DMS153 (cell line): ENCODE measurements at places on chromosomes 5 and 9.

GRCh38 chr5:147658293-147658932 is 124.1 kb downstream of the JAKMIP2 start:
- DNase-seq: no peak

DNA sequence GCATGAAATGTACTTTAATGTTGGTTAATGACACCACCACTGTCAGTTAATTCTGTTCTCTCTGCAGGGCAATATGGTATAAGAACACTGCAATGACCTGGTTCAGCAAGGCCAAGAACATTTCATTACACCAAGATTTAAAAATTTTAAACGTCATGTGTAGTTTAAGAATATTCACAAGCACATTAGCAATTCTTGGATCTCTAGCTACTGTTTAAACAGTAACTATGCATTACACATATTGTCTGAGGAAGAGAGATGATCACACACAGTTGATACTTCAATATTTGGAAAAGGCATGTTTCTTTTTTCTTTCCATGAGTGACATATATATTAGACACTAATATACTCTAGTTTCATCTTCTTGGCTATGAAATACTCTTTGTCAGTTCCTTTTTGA is 143.0 kb downstream of the ADAMTS12 start:
- DNase-seq: no peak

GRCh38 chr9:101264727-101265126 is 120.1 kb downstream of the BAAT start:
- no peak for DNase-seq

DNA sequence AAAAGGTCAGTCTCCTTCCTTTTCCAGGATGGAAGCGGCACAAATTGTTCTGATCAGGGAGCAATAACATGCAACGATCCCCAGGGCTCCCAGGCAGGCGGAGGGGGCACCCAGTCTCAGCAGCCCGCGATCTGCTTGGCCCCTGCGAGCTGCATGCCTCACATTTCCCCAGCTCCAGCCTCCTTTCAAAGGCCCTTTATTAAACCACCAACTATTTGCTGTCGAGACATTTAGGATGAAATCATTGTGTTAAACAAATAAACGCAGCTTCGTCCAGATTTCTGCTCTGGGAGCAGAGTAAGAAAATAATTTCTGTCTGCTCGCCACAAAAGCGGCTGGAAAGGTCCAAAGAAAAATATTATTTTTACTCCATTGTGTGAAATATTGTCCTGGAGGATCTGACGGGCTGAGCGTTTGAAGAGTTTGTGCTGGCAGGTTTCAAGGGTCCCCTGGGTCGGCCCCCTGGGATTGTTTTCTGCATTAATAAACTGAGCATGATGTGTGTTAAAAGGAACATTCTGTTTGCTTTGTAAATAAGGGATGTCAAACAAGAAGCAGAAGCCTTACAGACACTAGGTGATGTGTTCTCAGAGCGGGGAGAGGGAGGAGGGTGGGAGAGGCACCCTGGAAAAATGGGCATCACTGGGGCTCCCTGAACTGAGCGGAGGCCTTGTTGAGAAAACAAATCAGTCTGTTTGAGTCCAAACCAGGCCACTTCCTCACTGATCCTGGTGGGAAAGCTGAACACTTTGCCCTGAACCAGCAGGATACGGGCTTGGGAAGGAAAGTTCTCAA is 110.1 kb downstream of the FOXD1 start:
- peak; percentile 43 for DNase-seq

DNA sequence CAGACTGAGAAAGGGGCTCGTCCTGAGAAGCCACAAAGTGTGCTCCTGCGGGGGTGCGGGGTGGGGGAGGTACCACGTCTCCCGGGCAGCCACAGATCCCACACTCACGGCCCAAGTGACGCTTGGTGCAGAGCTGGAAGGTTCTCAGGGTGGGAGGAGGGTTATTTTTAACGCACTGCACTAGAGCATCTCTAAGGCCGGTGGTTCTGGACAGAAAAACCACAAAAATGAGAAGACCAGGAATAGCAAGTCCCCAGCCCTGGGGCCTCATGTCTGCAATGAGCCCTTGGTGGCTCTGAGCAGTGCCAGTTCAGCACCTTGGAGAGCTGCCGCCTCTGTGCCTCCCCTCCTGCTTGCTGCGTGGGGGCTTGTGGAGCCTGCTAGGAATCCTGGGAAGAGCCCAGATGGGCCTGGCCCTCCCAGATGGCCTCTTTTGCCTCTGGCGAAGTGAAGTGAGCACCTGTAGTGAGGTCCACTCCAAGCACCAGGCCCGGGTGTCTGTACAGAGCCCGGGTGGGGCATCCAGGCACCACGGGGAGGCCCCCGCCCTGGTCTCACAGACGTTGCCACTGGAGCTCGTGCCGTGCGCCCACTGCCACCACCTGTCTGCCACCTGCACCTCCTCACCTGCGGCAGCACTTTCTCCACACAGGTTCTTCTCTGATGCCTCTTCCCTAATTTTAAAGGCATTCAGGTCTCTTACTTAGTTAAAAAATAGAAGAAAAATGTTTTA is 48.9 kb upstream of the CACNA1B start:
- no peak for DNase-seq

DNA sequence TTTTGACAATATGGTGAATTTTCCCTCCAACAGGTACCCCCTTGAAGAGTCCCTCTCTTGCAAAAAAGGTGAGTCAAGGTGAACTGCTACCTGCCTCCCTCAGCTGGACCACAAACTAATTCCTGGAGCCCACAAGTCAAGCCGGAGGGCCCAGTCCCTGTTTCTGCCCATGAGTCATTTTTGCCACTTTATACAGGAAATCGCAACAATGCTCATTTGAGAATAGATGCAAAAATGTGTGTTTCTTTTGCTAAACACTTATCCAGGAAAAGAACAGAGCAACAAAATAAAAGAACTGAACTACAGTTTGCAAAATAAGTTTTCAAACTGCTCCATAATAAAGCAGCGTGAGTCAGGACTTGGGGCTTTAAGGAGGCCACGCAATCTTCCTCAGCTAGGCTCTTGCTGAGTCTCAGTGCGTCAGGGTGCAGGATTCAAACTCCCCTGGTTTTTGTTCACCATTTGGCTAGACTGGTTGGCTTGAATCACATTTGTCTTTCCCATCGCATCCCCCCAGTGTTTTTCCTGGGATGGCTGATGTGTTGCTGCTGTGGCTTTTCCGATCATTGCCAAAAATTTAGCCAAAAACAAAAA is 102.7 kb downstream of the GOLPH3 start:
- no peak for DNase-seq

DNA sequence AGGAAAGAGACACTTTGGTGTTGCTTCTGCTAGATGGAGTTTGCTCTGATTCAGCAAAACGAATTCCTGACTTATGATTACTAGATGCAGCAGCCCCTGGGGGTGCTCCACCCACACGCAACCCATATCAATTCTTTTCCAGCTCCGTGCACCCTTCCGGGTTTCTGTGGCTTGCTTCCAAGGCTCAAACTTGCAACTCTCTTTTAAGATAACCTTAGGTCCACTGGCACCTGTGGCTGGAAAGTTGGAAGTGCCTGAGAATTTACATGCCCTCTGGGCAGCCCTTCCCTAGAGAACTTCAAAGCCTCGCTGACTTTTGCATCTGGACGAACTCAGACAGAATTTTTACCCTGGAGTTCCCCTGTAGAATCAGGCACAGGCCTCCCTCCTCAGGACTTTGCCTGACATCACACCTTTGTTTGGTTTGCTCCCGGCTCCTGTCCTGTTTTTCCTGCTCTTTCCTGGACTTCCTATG is 224.9 kb downstream of the SNX18 start:
- no peak for DNase-seq

GRCh38 chr9:98708933-98709911 is at the start of gene GABBR2:
Gene GABBR2, minus strand, starts transcription at chr9:98708935. Its CDS starts 198 bp downstream, at chr9:98708737.
- no peak for DNase-seq

DNA sequence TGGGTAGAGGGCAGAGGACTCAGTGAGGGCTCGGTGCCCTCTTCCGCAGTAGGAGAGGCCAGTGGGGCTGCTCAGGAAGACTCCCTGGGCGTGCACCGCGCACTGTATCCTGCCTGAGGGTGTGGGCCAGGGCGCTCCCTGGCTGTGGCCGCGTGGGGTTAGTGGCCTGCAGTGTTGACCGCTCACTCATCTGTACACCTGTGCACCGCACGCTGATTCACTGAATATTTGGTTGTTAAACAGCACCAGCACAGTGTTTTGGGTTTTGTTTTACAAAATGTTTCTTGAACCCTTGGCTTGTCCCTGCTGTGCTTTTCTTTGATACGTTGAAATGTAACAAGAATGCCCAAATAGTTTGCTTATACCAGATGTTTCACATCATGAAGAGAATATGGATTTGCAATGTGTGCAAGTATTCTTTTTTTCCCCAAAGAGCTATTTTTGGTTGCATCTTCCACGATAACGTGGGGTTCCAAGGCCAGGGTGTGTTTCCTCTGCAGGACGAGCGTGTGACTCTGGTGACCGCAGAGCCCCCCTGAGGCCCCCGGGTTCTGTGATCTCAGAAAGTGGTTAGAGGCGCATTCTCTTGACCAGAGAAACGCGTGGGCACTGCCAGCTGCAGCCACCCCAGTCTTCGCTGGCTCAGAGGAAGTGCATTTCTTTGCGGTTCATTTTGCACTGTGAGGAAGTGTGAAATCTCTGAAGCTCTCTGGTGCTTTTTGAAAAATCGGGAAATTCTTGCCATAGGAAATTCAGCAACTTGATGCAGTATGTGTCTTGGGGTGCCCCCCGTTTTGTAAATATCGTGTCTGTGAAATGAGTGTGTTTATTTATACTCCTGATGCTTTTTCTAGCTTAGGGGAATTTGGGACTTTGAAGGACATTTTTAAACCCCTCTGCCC is 46.9 kb downstream of the AHRR start:
- DNase-seq: no peak

DNA sequence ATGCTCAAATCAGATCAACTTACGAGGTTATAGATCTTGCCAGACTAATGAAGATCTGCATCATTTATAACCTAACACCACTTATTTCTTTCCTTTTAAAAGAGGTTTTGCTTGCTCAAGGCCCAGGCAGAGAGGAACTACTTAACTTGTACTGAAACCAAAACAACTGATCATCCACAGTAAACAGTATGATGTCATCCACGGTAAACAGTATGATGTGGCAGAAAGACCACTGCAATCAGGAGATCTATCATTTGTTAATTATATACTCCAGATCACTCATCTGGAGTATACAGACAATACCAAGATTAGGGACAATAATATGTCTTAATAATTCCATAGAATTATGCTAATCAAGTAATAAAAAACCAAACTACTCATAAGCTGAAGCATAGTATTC is 116.8 kb downstream of the ADAMTS6 start:
- DNase-seq: no peak

DNA sequence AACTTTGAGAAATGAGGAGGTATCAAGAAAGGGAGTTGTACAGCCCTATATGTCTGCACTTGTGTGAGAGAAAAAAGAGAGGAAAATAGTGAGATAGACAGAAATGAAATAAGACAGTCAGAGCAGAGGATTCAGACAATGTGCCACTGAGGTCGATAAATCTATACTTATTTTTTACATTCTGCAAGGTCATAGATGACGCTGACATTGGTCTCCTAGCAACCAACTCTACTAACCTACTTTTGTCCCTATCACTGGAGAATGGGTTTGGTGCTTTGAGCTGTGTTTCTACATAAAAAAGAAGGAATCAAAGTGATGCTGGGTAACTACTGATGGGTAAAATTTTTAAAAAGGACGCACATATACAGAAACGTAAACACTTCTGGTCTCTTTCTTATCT is 573.3 kb upstream of the RORB start:
- DNase-seq: no peak

DNA sequence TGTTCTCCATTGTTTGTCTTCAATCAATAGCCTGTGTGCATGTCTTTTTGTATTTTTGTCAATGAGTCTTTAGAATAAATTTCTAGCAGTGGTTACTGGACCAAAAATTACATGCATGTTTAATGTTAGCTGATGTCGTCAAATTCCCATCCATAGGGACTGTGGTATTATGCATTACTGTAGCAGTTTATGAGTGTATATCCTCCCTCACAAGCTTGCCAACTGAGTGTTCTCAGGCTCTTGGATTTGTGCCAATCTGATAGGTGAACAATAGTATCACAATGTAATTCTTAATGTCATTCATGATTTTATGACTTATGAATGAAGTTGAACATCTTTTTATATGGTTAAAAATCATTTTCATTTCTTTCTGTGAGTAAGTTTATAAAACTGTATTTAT is 13.0 kb downstream of the SNX24 start:
- DNase-seq: no peak

GRCh38 chr5:74725331-74725730 is 40.3 kb downstream of the HEXB start:
- no peak for DNase-seq

DNA sequence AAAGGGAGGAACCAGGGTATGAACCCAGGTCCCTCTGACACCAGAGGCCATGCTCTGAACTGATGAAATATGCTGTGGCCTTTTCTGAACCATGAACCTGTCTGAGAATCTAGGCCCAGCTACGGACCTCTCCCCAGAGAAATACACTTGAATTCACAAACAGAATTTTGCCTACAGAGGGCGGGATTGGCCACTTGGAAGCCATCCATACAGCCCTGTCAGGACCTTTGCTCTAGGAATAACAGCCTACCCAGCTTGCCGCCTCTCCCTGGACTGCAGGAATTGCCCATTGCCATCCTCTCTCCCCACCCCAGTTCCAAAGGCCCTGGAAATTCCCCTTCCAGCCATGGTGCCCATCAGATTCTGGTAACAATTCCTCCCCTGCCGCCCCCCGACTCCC is 26.6 kb downstream of the MORN5 start:
- DNase-seq: no peak

- no peak for DNase-seq
Measured at GRCh38 chr5:64457846-64458245, 48.0 kb upstream of the RGS7BP start.

DNA sequence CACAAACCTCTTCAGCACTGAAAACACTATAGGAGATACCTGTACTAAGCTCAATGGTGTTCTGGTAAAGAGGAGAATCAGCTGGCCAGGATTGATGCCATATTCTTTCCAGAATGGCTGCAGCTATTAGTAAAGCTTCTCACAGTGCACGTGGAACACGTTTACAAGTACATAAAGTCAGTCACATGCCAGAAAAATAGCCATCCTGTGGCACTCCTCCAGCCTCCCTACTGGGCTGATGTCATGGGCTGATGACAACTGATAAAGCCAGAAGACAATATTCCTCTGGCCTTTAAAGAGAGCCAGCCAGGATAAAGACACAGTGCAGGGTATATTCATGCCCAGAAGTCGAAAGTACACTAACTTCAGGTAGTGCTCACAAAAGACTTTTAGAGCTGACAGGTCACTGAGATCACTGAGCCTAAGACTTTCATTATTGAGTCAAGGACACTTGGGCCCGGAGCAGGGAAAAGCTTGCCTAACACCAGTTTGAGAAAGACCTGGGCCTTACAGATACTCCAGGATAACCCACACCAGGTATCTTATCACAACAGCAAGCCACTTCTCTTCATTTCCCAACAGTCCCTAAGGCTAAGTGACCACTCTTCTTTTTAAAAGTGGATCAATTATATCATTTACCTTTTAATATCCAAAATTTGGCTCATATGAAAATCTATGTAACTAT is 29.4 kb downstream of the ABITRAM start:
- no peak for DNase-seq

GRCh38 chr9:134156564-134157377 is 7.6 kb downstream of the RNU6ATAC start:
- no peak for DNase-seq

GRCh38 chr5:178507151-178507932 is 82.9 kb downstream of the COL23A1 start:
- DNase-seq: no peak

- no peak for DNase-seq
Measured at GRCh38 chr5:157369507-157369906, 90.5 kb upstream of the NIPAL4 start.
